ENCODE measurements at places on chromosomes 5 and 9.

DNA sequence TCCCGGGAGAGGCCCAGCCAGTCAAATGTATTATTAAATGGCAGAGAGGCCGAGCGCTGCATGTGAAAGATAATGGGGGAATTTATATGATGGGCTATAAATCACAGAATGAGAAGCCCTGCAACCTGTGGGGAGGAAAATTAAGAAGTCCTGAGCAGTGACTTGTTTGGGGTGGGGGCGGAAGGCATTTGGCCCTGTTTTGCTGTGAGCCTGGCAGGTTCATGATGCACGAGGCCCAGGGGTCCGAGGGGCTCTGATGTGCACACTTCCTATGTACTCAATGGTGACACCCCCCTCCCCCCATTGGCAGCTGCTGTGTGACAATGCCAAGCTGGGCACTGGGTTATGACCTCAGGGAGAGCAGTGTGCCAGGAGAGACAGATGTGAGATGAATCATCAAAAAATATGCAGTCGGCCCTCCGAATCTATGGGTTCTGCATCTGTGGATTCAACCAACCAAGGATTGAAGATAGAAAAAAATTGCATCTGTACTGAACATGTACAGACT lies 13.7 kb upstream of the DAB2IP start:
- DNase-seq, result no peak
- no peaks in the 10 kb centered on the region for H3K27me3 ChIP-seq
- no peak overlapping the region for H3K4me3 ChIP-seq

DNA sequence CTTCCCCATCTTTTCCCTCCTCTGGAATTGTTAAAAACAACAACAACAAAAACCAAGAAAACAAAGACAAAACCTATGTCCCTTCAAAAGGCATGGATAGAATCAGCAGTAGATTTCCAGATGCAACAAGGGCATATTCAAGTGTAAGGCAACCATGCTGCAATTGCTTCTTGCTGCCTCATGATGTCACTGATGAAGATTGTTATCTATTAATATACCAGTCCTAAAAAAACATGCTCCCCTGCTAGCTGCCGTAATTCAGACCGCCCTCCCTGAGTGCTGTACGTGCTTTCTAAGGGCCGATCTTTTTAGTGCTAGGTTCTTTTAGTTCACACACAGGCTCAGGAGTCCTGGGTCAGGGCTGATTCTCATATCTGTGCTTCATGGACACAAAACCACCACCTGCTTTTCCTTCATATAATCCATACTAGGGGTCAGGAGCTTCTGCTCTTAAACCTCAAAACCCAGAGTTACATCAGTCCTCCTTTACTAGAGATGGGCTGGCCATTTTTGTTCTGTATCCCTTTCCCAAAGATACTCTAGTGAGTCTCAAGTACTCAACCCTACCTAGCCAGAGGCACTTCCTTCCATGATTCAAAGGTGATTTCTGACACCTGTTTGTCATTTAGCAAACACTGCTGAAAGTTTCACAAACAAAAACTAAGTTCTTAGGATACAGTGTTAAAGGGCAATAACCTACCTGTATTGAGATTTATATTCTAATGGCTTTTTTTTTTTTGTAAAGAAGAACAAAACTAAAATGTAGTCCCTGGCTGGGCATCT lies 82.1 kb downstream of the GIN1 start:
- H3K4me1 ChIP-seq, result no peaks in the 10 kb centered on the region
- H3K36me3 ChIP-seq, result no peaks in the 10 kb centered on the region
- no peak overlapping the region for H3K27ac ChIP-seq
- no peaks in the 10 kb centered on the region for H3K27me3 ChIP-seq
- DNase-seq, result no peak

DNA sequence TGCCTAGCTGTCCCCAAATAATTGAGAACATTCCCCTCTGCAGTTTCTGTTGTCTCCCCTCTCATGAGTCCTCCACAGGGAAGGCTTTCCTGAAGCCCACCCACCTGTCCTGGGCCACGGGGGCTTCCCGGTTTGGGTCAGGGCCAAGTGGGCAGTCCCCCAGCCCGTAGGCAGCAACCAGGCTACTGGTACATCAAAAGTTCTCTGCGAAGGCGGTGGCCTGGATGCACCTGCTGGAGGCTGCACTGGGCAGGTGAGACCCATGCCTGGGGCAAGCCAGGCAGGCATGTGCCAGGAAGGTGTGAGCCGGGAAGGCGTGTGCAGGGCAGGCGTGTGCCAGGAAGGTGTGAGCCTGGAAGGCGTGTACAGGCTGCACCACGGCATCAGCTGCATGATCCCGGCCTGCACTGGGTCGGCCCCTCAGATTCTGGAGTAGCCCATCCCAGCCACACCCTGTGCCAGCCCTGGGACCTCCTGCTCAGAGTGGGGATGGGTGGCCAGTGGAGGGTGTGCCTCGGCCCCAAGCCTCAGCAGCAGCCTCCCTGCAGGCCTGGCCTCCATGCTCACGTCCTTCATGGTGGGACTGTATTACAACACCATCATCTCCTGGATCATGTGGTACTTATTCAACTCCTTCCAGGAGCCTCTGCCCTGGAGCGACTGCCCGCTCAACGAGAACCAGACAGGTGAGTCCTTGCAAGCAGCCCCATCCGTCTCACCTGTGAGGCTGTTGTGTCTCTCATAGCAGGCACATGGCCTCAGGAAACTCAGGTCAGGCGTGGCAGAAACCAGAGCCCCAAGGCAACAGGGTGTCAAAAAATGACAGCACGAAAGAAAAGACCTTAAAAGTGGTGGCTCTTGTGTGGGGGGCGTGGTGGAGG lies 8.7 kb downstream of the SLC6A19 start:
- no peaks in the 10 kb centered on the region for H3K27me3 ChIP-seq
- H3K36me3 ChIP-seq, result no peaks in the 10 kb centered on the region
- H3K4me1 ChIP-seq, result no peaks in the 10 kb centered on the region
- no peak for DNase-seq
- no peak overlapping the region for H3K27ac ChIP-seq

DNA sequence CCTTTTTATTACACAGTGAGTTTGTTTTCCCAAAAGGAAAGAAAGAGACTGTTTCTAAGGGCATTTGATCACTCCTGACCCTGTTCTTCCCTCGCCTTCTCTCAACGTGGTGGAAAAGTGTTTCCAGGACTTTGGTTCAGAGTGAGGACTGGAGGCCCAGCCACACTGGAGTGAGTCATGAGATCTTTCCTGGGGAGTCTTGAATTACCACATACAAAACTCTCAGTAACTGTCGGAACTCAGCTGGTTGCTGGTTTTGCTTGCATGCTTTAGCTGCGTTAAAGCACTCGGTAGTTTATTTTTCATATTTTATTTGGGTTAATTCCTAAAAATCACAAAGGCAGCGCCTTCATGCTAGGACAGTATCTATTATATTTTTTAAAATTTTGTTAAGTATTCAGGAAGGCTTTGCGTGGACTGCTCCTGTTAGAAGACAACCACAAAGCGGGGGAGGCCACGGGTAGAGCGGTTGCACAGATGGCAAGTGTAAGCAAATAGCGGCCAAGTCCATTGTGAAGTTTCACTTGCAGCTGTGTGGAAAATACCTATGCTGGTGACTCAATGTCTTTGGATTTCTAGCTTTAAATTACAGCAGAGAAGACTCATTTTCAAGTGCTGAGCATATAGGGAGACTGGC lies 77.7 kb downstream of the ARSB start:
- no peaks in the 10 kb centered on the region for H3K36me3 ChIP-seq
- no peak overlapping the region for H3K27ac ChIP-seq
- no peak overlapping the region for H3K4me3 ChIP-seq
- H3K27me3 ChIP-seq, result no peaks in the 10 kb centered on the region
- no peaks in the 10 kb centered on the region for H3K4me1 ChIP-seq

DNA sequence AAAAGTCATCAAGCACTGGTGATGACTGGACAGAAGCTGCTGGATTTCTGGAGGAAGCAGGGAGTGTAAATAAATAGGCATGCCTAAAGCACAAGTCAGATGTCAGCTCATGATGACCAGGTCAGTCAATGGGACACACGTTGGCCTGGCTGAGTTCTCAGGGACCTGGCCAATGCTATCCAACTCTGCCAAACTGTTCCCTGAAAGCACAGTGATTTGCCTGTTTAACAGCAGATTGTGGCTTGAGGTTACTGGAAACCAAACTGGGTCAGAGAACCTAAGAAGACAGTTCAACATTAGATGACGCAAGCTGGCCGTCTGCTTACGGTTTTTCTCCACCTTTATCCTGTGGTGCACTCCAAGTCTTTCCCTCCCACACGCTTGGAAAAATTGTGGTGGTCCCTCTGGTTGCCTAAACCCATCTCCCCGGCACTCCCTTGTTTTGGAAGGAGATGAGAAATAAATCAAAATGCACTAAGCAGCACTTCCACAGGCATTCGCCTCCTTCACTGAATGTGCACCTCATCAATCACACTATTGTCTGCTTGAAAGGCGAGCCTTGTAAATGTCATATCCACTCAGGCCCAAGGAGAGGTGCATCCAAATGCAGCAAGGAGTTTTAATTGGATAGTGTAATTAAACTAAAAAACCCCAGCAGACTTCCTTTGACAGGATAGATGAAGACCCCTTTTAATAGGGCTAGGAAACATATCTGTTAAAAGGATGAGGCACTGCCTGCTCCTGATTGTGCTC lies 199.4 kb downstream of the GAPVD1 start:
- no peak overlapping the region for H3K4me3 ChIP-seq
- H3K27me3 ChIP-seq, result no peaks in the 10 kb centered on the region
- peaks cover 42% of the 10 kb centered on the region for H3K36me3 ChIP-seq
- no peak for DNase-seq
- no peaks in the 10 kb centered on the region for H3K4me1 ChIP-seq
- no peak overlapping the region for H3K27ac ChIP-seq

GRCh38 chr9:596703-597102 lies 244.8 kb upstream of the DMRT1 start:
- H3K4me3 ChIP-seq, result no peak overlapping the region
- H3K27ac ChIP-seq, result no peak overlapping the region
- no peaks in the 10 kb centered on the region for H3K36me3 ChIP-seq

GRCh38 chr9:32839013-32839885 lies 55.9 kb downstream of the TMEM215 start:
- H3K27me3 ChIP-seq, result no peaks in the 10 kb centered on the region
- H3K4me1 ChIP-seq, result no peaks in the 10 kb centered on the region
- H3K36me3 ChIP-seq, result no peaks in the 10 kb centered on the region
- no peak for DNase-seq
- no peak overlapping the region for H3K4me3 ChIP-seq
- H3K27ac ChIP-seq, result no peak overlapping the region

- no peak overlapping the region for H3K4me3 ChIP-seq
- DNase-seq, result no peak
- H3K4me1 ChIP-seq, result no peaks in the 10 kb centered on the region
- no peak overlapping the region for H3K27ac ChIP-seq
- no peaks in the 10 kb centered on the region for H3K27me3 ChIP-seq
- H3K36me3 ChIP-seq, result no peaks in the 10 kb centered on the region
Observed at GRCh38 chr9:72843520-72844439, 109.1 kb downstream of the ALDH1A1 start.

- H3K4me1 ChIP-seq, result peaks cover 24% of the 10 kb centered on the region
- no peak overlapping the region for H3K27ac ChIP-seq
- no peak overlapping the region for H3K4me3 ChIP-seq
- H3K36me3 ChIP-seq, result no peaks in the 10 kb centered on the region
- no peaks in the 10 kb centered on the region for H3K27me3 ChIP-seq
Observed at GRCh38 chr5:60698336-60698735, 1.6 kb downstream of the DEPDC1B start.

GRCh38 chr9:136429683-136430491 lies 9.8 kb downstream of the INPP5E start:
- no peak for DNase-seq
- no peak overlapping the region for H3K4me3 ChIP-seq
- H3K36me3 ChIP-seq, result peaks cover 19% of the 10 kb centered on the region
- no peaks in the 10 kb centered on the region for H3K4me1 ChIP-seq

DNA sequence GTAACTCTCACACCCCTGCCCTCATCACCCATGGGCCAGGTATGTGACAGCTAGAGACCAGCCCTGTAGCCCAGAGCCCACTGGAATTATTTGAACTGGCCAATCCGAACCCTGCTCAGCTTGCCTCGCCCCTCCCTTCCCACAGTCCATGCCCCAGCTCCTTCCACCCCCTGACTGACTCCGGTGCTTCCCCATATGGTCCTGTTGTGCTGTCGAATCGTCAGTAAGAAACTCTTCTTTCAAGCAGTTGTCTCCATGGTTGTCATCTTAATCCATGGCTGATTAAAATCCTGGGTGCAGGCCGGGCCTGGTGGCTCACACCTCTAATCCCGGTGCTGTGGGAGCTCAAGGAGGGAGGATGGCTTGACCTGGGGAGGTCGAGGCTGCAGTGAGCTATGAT lies 118.5 kb downstream of the COL23A1 start:
- H3K4me1 ChIP-seq, result no peaks in the 10 kb centered on the region
- H3K27ac ChIP-seq, result no peak overlapping the region
- H3K27me3 ChIP-seq, result no peaks in the 10 kb centered on the region
- no peak overlapping the region for H3K4me3 ChIP-seq
- H3K36me3 ChIP-seq, result no peaks in the 10 kb centered on the region
- no peak for DNase-seq

DNA sequence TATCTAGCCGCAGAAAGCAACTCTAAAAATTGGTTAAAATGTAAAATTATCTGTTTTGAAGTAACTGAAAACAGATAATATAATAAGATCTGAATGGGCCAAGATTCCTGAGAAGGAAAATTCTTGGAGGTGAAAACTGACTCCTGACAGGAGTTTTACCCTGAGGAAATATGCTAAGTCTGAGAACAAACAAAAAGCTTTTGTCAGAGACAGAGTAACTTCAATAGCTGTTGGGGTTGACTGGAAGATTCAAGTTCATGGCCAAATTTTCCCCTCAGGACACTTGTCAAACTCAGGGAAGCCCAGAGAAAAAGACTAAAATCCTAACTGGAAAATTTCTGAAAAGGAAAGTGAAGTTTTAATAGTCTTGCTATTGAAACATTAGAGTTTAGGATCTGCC lies 5.7 kb downstream of the PCDHB4 start:
- peaks cover 19% of the 10 kb centered on the region for H3K27me3 ChIP-seq
- no peak overlapping the region for H3K27ac ChIP-seq
- no peak overlapping the region for H3K4me3 ChIP-seq
- no peak for DNase-seq
- H3K36me3 ChIP-seq, result no peaks in the 10 kb centered on the region

DNA sequence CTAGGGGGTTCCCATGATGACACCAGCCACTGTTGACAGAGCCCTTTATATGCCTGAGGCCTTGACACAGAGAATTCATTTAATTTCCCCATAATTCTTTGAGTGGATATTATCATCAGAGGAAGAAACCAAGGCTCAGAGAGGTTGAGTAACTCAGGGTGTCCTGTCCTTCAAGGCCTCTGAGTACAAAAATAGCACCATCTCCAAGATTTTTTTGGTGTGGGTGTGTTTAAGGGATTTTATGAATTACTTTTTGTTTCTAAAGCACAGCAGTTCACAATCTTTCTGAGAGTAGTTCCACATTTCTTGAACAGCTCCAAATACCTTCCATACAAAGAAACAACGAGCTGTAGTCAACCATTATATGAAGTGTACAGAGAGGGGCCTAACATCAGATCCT lies 6.2 kb upstream of the GSN start:
- no peak overlapping the region for H3K27ac ChIP-seq
- no peaks in the 10 kb centered on the region for H3K4me1 ChIP-seq
- H3K4me3 ChIP-seq, result no peak overlapping the region
- H3K36me3 ChIP-seq, result no peaks in the 10 kb centered on the region
- DNase-seq, result no peak

All from CD4-positive, alpha-beta T cell (primary cell).